ENCODE measurements at places on chromosomes 13 and 19. TPM values are rescaled to one million over a fixed set of nuclear protein-coding genes. Genes with fewer than 3 reads are reported as not detected.

The RPL18 gene
- total RNA-seq = 493 TPM

The SIGLEC12 gene
- not detected for total RNA-seq

GRCh38 chr13:26247011-26247410 is 6.9 kb upstream of the CDK8 start:
- no peaks in the 10 kb centered on the region for H3K27me3 ChIP-seq
- no peak for DNase-seq
- H3K36me3 ChIP-seq = no peaks in the 10 kb centered on the region
- no peaks in the 10 kb centered on the region for H3K4me1 ChIP-seq

DNA sequence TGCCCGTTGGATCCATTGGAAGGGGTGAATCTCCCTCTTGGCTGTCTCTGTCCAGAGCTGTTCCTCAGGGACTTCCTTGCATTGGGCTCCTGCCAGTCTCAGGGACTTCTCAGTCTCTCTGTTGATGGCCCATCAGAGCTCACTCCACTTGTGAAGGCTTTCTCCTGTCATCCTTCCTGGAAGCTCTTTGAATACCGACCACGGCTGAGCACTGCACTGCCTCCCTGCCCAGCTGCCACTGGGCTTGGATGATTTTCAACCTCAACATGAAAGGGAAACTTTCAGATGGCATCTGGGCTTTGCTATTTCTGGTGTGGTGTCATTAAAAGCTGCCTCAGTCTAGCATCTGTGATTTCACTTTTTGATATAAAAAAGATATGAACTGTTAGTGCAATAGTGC is 66.1 kb upstream of the ANKRD10 start:
- no peaks in the 10 kb centered on the region for H3K4me1 ChIP-seq
- DNase-seq = no peak
- no peak overlapping the region for H3K27ac ChIP-seq
- H3K36me3 ChIP-seq = no peaks in the 10 kb centered on the region
- no peak overlapping the region for H3K4me3 ChIP-seq

DNA sequence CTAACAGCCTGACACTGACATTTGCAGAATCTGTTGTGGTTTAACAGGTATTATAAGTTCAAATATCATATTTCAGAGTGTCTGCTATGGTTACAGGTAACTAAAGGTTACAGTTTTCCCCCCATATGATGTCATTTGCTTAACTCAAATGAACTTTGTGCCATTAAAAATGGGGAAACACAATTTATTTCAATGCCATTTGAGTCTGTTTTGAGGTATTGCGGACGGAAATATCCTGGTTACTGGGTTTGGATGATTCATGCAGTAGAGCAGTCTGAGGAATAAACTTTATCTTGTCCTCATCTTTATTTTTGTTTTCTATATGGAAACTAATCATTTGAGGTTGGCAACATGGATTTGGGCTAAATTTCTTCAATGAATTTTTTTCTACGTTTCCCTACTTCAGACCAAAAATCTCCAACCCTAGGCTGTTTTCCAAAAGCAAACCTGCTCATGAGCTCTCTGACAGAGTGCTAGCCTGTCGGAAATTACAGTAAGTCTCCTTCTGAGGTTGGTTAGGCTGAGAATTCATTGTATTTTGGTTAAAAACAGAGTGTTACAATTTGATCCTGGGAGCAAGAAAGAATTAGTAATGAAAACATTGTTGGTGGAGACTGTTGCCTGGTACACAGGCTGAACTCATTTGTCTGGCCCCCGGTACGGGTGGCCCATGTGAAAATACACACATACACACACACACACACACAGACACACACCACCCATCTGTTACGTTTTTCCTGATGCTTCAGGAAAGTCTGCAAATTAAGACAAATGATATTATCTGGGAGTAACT is 66.1 kb downstream of the AKAP11 start:
- no peak overlapping the region for H3K27ac ChIP-seq
- H3K36me3 ChIP-seq = no peaks in the 10 kb centered on the region
- no peak for DNase-seq
- no peak overlapping the region for H3K4me3 ChIP-seq
- H3K4me1 ChIP-seq = no peaks in the 10 kb centered on the region
- peaks cover 11% of the 10 kb centered on the region for H3K27me3 ChIP-seq

DNA sequence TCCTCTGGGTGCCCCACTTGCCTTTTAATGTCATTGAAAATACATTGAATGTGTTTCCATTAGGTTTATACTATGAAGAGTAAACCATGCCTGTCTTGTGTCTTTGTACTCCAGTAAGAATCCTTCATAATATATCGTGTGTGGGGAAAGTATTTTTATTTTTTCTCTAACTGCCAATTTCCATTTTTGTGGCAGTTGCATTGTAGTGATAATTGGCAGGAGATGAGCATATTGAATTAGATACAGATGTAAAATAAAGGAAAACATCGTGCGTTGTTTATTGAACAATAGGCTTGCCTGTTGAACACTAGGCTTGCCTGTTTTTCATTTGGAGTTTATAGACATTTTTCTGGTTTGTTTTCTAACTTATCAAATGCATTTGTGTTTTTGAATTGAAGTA is 218.8 kb downstream of the NBEA start:
- no peak overlapping the region for H3K4me3 ChIP-seq
- H3K27ac ChIP-seq = no peak overlapping the region
- DNase-seq = no peak
- H3K36me3 ChIP-seq = no peaks in the 10 kb centered on the region
- peaks cover 7% of the 10 kb centered on the region for H3K4me1 ChIP-seq

GRCh38 chr19:50657222-50657669 is 8.0 kb downstream of the C19orf81 start:
- H3K27ac ChIP-seq = no peak overlapping the region
- H3K4me1 ChIP-seq = no peaks in the 10 kb centered on the region
- H3K36me3 ChIP-seq = no peaks in the 10 kb centered on the region
- peaks cover 72% of the 10 kb centered on the region for H3K27me3 ChIP-seq
- H3K4me3 ChIP-seq = no peak overlapping the region

DNA sequence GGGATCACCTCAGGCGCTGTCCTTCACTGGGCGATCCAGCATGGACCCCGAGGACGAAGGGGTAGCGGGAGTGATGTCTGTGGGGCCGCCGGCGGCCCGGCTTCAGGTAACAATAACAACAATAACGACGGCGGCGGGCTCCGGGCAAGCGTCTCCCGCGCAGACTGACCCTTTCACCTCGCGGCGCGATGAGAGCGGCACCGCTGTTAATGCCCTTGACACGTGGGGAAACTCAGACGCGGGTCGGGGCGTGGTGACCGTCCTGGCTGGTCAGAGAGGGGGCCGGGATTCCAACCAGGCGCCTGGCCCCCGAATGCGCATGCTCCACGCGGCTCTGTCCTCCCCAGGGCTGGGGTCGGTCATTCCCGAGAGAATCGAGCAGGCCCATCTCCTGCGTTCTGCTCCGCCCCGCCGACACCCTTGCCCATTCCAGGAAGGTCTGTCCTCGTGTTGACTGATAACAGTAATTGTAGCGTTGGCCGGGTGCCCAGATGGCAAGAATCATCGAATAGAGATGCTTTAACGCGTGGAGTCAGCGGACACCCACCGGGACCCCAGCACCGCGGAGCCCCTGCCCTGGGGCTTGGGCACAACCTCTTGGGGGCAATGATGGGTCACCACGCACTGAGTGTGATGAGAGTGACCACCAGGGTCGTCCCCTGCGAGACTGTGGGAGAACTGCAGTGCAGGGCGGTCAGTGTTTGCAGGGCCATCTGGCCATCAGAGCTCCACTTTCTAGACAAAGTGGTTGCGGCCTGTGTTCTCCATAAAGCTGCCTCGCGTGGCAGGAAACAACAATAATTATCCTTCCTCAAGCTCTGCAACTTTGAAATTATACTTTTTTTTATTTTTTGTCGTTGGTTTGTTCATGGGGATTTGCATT is 528 bp downstream of the ZNF8 start:
- peak overlapping the region; percentile 72 for H3K4me3 ChIP-seq
- peaks cover 29% of the 10 kb centered on the region for H3K4me1 ChIP-seq
- no peaks in the 10 kb centered on the region for H3K27me3 ChIP-seq
- H3K27ac ChIP-seq = peak overlapping the region; percentile 93
- H3K36me3 ChIP-seq = peaks cover 13% of the 10 kb centered on the region

The MEDAG gene
- 3.3 TPM for total RNA-seq

The KIR3DL1 gene
- total RNA-seq = not detected

The CEACAM3 gene
- total RNA-seq = not detected

The OR7A5 gene
- total RNA-seq = not detected

DNA sequence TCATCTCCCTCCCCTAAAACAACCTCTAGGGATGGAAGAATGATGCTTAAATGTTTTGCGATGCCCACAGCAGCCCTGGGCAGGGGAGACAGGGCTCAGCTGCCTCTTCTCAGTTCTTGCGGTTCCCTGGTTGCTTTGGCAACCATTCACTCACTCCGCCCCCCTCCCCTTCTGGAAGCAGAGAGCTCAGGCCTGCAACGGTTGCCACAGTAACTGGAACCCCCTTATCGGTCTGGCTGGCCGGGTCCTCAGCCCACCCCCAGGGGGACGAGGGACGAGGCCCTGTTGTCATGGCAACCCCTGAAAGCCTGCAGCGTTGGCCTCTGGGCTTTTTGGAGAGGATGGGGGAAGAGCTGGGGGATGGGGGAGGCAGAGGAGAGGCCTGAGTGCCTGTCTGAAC is 19.5 kb downstream of the NOVA2 start:
- no peak overlapping the region for H3K4me3 ChIP-seq

- no peak for DNase-seq
- no peaks in the 10 kb centered on the region for H3K4me1 ChIP-seq
- H3K27ac ChIP-seq = no peak overlapping the region
- no peak overlapping the region for H3K4me3 ChIP-seq
These were observed 323.2 kb downstream of the OXGR1 start for GRCh38 chr13:96671073-96671472.

DNA sequence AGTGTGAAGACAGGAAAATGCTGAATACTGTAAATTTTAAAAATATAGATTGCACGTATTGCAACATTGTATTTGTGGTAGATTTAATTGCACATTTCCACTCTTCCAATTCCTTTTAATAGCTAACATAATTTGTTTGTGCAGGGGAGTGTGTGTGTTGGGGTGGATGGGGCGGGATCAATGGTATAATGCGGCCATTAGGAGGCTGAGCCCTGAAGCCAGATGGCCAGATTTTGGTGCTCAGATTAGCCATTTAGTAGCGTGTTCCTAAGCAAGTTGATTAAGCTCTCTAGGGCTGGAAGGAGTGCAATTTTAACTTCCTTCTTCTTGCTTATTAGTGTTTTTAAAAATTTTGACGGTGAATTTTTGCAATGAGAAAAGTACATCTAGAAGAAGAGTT is 5.8 kb downstream of the OXGR1 start:
- no peaks in the 10 kb centered on the region for H3K36me3 ChIP-seq
- no peak overlapping the region for H3K4me3 ChIP-seq
- H3K27me3 ChIP-seq = no peaks in the 10 kb centered on the region
- peaks cover 11% of the 10 kb centered on the region for H3K4me1 ChIP-seq

The ERF gene
- 40.2 TPM for total RNA-seq

The PSG1 gene
- not detected for total RNA-seq

The GRIN2D gene
- total RNA-seq = 1.0 TPM
